H1 (cell line): ENCODE measurements at places on chromosomes 6 and 20. TPM values are rescaled to one million over a fixed set of nuclear protein-coding genes. Genes with fewer than 3 reads are reported as not detected.

FYN gene
- 92.5 and 97.2 TPM in 2 replicates for total RNA-seq

TGM3 gene
- total RNA-seq = not detected in 2 replicates

ERVFRD-1 gene
- total RNA-seq = not detected in 2 replicates

CRIP3 gene
- total RNA-seq = 37.6 and 46.3 TPM in 2 replicates

PLCG1 gene
- total RNA-seq = 151 and 154 TPM in 2 replicates
